ENCODE measurements at places on chromosomes 11 and 22.

DNA sequence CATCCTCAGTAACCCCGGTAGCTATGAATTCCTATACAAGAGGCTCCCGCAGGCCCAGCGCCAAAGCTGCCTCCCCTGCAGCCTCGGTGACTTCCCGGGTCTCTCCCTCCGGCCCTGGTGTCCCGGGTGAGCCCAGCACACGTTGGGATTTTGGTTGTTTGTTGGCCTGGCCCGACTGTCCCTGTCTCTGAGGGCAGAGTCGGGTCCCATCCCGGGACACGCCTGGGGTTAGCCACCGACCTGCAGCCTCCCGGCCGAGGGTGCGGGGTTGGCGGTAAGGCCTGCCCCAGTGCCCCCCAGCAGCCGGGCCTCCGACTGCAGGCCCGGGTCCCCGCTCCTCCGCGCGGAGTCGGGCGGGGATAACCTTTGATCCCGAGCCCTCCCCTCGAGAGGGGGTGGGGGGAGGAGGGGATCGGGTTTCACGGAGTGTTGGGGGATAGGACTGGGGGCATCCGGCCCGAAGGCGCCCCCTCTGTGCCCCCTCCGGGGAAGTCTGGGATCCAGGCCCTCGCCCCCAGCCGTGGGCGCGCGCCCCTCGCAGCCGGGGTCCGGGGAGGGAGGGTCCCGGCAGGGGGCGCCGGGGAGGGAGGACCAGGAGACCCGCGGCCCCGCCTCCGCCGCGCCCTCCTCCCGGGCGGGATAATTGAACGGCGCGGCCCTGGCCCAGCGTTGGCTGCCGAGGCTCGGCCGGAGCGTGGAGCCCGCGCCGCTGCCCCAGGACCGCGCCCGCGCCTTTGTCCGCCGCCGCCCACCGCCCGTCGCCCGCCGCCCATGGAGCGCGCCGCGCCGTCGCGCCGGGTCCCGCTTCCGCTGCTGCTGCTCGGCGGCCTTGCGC is at the start of gene FBLN1:
Gene FBLN1, plus strand, starts transcription at position 669 of the 835 bp plus-strand sequence. Its CDS starts 103 bp downstream, at position 772.
- DNase-seq: no peak

GRCh38 chr11:17219016-17219415 is 11.2 kb upstream of the PIK3C2A start:
- DNase-seq: no peak

DNA sequence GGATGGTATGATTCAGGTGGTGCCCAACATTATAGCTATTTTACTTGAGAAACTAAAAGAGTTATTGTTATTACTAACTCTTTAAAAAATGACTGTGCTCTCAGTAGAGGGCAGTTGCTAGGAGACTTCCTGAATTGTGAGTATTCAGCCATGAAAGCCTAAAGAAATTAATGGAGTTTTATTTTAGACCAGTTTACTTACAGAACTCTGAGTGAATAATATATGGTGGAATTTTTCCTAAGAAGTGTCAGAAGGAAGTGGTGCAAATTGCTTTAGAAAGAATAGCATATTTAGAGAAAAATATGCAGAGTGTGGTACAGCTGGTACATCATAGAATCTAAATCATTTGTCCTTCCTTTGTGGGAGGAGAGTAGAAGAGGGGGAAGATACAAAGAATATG is 689.9 kb upstream of the CCDC90B start:
- no peak for DNase-seq

GRCh38 chr11:102912482-102912830 is 37.7 kb upstream of the MMP12 start:
- no peak for DNase-seq

DNA sequence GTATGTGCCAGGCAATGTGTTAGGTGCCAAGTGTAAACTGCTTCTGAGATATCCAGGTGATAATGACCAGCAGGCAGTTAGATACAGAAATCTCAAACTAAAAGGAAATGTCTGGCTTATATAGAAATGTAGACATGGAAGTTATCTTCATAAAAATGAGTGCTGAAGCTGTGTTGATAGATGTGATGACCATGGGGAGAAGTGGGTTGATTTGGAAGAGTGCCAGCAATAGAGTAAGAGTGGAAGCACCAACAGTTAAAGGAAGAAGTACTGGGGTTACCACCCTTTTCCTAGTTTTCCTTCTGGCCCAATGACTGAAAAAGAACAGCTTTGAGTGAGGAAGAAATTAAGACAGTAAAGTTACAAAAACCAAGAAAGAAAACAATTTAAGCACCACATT is 68.5 kb downstream of the C2CD3 start:
- no peak for DNase-seq

- no peak for DNase-seq
Observed at GRCh38 chr22:24142241-24142640, 39.0 kb upstream of the SUSD2 start.

DNA sequence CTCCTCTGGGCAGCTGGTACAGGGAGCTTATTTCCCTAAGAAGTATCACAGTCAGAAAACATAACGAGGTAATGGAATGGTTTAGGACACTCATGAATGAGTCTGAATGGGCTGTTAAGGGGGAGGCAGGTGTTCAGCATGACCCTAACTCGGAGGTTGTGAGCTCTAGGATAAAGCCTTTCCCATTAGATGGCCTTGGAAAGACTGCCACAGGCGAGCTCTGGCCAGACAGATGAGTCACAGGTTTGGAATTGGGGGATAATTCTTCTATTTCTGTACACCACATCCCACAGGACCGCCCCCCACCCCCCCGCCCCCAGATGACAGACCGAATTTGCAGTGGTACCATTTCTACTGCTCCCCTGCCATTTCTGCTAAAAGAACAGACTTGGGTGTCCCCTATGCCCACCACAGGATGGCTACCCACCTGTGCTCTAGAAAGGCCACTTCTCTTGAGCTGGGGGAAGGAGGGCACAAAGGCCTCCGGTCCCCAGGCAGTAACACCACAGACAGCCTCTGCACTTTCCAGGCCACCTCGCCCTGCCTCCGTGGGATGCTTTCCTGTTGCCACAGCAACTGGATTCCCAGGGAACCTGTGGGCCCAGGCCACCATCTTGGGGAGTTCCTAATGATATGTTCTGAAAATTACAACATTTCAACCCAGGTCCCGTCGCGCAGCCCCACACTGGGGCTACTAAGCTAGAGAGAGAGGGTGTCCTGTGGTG is 76.7 kb downstream of the TRIM29 start:
- DNase-seq: no peak

- peak; percentile 33 for DNase-seq
Observed at GRCh38 chr11:106706355-106706754, 311.9 kb downstream of the GUCY1A2 start.

Data from skeletal muscle cell (primary cell).